Neuronal stem cell (in vitro differentiated cells): ENCODE measurements at places on chromosomes 12 and 14.

DNA sequence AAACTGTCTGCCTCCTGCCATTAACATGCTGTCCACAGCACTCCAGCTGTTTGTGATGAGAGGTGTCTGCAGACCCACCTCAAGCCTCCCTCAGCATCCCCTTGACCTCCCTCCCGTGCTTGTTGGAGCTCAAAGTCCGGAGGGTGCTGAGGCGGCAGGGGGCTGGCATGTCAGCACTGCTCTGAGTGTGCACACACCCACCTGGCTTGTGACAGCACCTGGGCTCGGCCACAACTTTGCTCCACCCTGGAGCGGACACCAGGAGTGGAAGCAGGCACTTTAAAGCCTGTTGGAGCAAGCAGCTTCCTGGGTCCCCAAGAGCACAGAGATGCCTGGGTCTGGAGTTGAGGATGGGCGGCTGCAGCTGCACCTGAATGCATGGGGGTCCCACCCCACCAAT is 20.9 kb downstream of the SERPINA3 start:
- DNase-seq = no peak

DNA sequence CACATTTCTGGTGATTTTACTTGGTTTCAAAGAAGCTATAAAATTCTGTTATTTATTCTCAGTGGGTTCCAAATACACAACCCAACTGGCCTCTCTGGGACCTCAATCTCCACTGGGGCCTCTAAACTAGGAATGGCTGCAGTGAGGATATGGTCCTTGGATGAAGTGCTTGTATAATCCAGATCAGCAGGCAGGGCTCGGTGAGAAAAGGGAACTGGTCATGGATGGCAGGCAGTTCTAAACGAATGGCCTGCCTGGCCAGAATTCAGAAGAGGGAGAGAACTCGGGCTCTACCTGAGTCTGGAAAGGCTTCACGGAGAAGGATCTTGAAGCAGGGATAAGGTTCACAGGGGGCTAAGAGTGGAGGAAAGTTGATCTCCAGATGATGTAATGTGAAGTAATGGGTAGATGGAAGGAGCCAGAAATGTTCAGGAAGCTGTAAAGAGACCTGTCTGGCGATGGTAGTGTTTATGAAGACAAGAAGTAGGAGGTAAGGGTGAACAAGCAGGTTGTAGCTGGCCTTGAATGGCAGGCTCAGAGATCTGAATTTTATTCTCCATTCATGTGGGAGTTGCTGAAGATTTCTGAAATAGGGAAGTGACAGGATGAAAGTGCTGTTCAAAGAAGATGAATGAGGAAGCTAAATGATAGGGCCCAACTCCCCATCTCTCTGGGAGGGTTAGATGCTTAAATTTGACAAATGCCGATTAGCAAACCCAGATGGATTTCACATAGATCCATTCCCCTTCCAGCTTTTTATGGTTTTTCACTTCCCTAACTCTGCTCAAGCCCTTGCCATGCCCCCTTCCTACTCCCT is 31.5 kb upstream of the ANO6 start:
- no peak for DNase-seq

DNA sequence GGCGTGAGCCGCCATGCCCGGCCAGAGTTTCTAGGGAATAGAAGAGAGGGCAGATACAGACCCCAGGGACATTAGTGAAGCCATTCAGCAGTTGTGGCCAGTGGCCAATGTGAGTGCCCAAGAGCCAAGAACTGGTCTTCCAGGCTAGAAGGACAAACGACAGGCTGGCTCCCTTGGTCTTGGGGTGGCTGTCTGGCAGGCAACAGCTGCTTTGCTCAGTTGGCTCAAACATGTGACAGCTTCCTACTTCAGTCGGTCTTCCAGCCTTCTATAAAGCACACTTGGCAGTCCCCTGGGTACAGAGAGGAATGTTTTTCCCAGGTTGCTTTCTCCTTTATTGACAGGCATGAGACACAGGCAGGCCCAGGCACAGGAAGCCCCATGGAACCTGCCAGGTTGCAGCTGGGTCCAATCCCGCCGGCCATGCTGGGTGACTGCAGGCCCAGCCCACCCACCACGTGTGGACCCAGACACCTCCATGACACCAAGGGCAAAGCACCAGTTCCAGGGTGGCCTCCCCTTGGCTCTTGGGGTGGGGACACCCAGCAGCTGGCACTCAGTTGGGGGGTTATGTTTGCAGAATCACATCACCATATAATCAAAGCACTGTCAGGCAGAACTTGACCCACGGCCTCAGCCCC is 15.4 kb downstream of the CHGA start:
- DNase-seq = no peak

- DNase-seq = no peak
Observed at GRCh38 chr12:89333564-89334252, 18.6 kb downstream of the DUSP6 start.

GRCh38 chr14:78725086-78725485 is 554.9 kb downstream of the NRXN3 start:
- no peak for DNase-seq

DNA sequence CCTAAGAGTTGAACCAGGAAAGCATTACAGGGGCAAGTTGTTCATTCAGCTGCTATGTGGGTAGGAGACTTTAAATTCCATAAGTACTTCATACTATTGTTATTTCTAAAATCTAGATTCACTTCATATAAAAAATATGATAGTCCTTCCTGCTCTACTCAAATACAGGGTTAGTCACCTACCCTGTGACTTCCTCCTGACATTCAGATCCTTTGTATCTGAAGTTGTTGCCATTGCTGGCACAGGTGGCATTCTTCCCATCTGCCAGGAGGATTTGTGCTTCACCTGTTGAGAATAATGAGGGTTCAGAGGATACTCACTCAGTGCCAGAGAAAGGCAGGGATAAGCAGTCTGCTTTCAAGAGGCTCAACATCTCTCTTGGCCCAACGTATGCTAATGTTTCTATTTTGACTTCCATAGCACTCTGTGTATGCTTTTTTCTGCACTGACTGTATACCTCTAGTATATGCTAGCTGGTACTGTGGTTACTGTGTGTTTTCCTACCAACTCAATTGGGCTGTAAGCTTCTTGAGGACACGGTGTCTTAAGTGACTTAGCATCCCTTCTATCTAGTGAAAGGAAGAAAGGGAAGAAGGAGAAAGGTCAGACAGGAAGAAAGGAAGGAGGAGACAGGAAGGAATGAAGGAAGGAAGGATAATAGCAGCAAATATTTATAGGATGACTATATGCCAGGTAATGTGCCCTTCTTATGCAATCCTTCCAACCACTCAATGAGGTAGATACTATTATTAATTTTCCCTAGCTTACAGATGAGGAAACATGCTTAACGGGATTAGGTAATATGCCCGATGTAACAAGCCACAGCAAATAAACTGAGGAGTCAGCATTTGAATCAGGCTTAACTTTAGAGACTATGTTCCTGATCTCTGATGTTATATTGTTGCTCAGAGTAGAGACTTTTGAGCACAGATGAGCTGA is 38.5 kb upstream of the FGF6 start:
- no peak for DNase-seq

GRCh38 chr12:18261906-18262305 is 588 bp downstream of the PIK3C2G start:
- no peak for DNase-seq

DNA sequence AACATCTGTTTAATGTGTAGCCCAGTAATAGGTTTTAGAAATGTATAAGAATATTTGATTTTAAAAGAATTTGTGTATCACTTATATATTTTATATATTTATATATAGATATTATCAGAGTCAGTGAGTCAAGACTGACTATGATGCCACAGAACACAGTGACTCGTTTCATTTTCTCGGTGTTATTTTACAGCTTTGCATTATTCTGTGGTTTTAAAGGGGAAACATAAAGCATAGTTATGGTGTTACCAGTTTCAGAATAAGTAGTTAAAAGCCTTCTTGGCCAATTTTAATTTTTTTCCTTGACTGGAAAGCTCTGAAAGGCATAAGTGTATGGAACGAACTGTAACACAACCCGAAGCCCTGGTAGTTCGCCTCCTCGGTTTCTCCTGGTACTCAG is 91.0 kb downstream of the GRIP1 start:
- no peak for DNase-seq

GRCh38 chr12:25970082-25970481 is 11.6 kb downstream of the RASSF8 start:
- no peak for DNase-seq

DNA sequence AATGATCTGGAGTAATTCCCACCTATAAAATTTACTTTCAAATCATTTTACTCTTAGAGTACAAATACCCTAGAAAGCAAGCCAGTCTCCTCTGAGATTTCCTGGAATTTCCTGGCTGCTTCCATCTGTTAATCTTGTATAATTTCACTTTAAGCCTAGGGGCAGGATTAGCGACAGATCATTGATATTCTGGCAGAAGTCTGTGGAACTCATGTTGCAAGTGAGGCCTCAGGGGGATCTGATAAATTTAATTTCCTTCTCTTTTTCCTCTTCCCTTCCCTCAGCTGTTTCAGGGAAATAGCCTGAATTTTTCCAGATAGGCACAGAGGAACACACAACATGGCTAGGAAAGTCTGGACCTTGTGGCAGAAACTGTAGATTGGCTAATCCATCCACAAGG is 5.9 kb upstream of the KRT6A start:
- no peak for DNase-seq

GRCh38 chr12:7376196-7376595 is 67.8 kb downstream of the CD163L1 start:
- DNase-seq = no peak

GRCh38 chr12:81811778-81812125 is 52.6 kb upstream of the PPFIA2 start:
- DNase-seq = no peak

DNA sequence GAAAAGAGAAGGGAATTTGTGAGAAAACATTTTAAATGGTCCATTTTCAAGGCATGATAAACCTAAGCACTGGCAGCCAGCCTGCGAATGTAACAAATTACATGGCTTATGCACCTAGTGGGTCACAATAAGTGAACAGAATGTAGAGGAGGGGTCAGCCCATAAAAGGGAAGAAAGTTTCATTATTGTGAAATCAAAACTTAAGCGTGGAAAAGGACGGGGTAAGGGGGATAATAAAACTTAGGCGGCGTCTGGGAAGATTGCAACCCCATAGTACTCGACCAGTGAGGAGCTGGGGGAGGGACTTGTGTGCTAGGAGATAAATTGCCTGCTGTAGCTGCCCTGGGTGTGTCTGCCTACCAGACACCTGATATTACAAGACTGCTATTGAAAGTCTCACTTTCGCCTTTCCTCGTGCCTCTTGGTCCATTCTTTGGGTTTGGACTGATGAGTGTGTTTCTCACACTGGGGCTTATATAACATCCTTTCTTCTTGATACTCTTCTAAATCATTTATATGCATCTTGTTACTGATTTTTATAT is 40.6 kb downstream of the ZDHHC17 start:
- no peak for DNase-seq

- no peak for DNase-seq
Observed at GRCh38 chr12:104121001-104121400, 17.0 kb downstream of the NFYB start.

DNA sequence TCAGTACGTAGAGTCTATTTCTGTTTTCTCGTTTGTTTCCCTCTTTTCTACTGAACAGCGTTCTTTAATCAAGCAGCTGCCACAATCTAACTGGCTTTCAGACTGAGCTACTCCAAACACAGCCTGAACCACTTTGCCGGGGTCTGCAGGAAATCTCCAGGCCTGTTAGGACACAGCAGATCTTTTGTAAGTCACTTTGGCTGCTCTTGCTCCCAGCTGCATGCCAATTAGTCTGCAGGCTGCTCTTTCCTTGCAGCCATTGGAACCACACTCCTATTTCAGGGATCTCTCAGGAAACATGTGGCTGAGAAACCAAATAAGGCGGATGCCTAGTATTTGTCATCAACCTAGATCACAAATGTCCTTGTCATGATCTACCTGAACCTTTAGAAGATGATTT is 73.6 kb downstream of the TMTC1 start:
- DNase-seq = peak; percentile 62

DNA sequence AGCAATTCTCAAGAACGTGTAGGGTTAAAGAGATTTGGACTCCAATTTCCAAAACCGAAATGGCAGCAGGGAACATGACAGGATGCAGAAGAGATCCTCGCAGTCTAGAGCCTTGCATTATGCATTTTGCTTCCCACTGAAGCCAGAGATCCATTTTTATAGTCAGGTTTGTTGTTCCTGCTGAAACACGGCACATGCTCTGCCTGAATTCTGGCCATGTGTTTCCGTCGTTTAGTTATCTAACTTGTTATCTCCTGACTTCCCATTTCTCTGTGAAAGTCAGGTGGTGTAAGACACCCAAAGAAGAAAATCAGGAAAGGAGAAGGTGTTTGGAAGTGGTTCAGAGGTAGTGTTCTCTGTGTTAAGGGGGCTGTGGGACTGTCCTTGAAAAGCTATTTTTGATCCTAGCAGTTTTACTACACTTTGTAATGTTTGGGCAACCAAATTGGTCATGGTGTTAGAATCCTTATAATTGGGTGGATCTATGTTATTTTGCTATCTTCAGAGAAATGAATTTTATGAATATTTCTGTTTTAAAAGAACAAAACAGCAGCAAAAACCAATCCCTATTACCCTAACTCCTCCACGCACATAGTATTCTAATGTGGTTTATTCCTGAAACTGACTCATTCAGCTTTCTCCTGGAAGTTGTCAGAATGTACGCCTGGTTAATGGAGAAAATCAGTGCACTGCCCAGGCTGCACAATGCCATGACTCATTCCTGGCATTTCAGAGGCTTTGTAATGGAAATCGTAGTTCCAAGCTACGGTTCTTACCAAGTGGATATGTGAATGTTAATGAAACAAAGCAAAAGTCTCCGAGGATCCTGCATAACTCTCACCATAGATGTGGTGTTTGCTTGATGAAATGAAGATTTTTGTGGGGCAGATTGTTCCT is 110.1 kb downstream of the SAMD4A start:
- peak; percentile 71 for DNase-seq

- no peak for DNase-seq
Observed at GRCh38 chr14:96940009-96940408, 142.8 kb downstream of the VRK1 start.
